ENCODE measurements at places on chromosomes 16 and 17. TPM values are rescaled to one million over a fixed set of nuclear protein-coding genes. Genes with fewer than 3 reads are reported as not detected.

Gene SLC2A4
- total RNA-seq, result 0.13 TPM

Gene KRTAP17-1
- not detected for total RNA-seq

Gene SECTM1
- total RNA-seq, result 7.0 TPM

Gene KCNJ16
- not detected for total RNA-seq

Gene ZNF267
- total RNA-seq, result 14.2 TPM

Gene SHBG
- total RNA-seq, result 0.13 TPM

Gene ATP2C2
- not detected for total RNA-seq

Measured in mammary microvascular endothelial cell (primary cell).